HuH-7.5 (cell line): ENCODE measurements at places on chromosomes 7 and 10.

DNA sequence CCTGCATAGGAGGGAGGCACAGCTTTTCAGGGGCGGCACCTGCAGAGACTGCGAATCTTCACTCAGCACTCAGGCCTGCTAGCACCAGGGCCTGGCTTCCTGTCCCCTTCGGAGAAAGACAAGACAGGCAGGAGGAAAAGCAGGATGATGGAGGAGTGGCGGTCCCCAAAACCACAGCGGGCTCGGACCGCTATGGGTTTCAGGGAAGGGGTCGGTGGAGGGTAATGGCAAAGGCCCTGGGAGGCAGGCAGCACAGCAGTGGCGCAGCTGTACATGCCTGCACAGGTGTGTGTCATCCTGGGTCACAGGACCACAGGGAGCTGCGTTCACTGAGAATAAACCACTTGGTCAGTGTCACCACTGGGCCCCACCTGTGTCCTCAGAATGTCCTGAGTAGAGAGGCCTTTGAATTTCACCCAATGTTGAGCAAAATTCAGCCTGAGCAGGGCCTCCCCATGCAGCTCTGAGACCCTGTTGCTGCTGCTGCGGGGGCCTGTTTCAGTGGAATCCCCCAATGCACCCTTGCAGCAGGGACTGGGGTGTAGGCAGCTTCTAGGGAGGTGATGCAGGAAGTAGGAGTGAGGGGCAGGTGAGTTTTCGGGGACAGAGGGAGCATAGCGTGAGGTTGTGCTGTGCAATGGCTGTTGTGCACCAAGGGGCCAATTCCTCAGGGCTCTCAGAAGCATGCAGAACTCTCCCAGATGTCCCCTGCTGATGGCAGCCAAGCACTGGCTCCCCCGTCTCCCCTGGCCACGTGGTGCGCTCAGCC, 90.6 kb upstream of the PPP2R2D start:
- DNase-seq = no peak

- DNase-seq = no peak
Observed at GRCh38 chr7:130149281-130150139, 55.7 kb downstream of the TMEM209 start.

DNA sequence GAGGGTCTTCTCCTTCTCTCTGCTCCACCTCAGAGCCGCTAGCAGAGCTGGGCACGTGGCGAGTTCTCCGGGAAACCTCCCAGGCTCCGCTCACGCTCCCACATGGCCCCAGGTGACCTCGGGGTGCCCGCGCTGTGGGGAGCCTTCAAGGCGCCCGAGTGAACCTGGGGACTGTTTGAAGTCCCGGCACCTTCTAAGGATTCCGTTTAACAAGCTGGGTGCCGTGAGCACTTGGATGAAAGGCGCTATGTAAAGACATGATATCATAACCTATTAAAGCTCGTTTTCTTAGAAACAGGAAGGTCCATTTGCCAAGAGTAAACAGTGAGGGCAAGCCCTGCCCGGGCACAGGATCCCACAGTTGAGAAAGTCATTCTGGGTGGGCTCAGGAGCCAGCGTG, 15.8 kb upstream of the MYL10 start:
- no peak for DNase-seq

DNA sequence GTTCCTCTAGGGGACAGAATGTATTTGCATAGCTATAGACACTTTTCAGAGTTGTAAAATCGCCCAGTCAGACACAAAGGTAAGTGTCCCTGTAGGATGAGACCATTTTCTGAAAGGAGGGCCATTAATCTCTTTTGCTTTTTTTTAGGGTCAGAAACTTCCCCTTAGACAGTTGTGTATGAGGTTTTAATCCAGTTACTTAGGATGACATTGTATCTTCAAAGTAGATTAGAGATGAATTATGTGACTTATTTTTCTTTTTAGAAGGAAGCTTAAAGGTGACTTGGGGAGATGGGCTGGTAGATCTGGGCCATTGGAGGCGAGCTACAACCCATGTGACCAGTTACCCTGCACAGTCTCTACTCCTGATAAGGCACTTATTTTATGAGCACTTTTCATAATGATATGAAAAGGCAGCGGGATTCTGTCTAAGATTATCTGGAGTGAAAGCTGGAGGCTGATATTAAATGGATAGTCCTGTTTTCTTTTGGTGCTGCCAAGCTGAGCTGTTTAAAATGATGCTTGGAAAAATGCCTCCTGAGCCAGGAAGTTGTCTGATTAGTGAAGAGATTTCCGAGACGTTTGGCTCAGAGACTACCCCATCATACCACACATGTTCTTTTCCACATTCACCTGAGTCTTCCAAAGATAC, 264.3 kb downstream of the AUTS2 start:
- DNase-seq = no peak

GRCh38 chr7:30465811-30466180, 12.8 kb downstream of the NOD1 start:
- DNase-seq = no peak

DNA sequence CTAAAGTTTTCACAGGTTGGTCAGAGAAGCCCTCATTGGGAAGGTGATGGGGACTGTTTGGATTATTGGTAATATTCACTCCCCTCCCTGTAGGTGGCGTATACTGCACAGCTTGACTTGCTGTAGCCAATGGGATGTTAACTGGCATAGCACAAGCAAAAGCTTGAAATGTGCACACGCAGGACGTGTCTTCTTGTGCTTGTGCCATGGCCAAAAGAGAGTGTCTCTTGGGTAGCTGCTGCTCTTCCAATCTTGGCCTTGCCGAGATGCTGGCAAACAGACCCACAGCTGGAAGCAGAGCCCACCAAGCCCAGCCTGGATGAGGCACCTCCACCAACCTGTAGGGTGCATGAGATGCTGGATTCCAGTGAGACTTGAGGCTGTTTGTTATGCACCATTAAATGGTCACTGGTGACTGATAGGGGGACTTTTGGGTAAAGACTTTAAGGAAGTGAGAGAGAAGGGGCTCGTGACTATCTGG, 266.0 kb downstream of the GRID1 start:
- peak; percentile 31 for DNase-seq

DNA sequence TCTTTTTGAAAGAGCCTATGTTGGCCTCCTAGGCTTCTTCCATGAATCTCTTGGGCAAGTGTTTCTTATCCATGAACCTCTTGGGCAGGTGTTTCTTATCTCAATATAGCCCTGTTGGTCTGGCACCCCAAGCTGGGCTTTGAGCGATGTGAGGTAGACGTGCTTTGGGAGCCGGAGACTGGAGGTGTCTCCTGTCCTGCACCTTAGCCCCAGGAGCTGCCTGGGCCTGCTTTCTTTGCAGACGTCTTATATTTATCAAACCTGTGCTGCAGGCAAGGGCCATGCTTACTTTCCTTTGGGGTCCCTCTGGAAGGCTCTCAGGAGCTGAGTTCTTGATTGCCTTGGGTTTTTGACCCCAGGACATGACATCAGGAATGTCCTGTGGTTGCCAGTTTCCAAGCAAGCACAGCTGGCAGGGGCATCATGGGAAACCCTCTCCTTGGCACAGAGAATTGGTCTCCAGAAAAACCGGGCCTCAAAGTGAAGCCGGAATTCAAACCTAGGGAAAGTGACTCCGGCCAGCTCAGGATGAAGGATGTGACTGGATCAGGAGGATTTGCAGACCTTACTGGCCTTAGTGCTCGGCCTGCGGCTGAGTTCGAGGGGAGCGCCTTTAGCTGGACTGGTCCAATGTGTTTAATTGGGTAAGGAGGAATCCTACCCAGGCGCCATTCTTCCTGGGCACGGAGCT, 2.8 kb downstream of the JAKMIP3 start:
- no peak for DNase-seq

DNA sequence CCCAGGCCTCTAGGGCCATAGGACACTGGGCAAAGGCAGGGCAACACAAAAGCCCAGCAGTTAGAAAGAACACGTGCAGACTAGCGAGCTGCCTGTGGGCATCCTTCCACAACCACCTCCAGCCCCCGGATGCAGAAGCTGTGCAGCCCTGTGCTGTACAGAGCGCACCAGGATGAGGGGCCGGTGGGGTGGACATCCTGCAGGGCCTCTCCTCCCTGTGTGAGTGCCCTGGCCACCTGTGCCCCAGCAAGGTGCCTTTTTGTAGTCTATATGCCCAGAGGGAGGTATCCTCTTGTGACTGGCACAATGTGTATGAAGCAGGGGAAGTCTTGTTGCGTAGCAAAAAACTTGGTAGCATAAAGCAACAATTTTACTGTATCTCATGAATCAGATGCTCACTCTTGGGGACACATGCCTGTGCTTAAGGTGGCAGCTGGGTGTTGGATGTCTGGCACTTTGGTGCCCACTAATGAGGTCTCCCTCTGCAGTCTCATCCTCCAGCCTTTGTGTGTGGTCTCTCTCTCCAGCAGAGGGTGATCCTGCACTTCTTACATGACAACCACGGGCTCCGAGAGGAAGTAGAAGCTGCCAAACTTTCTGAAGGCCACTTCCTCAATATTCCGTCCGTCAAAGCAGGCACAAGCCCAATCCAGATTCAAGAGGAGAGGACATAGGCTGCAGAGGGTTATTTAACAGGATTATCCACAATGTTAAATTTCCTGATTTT, 8.7 kb downstream of the NCAPG2 start:
- DNase-seq = no peak
